ENCODE measurements at places on chromosomes 1 and 21.

- DNase-seq = no peak
Observed at GRCh38 chr1:176174108-176174507, 33.0 kb downstream of the COP1 start.

GRCh38 chr1:44604157-44604955 is 69.9 kb downstream of the TMEM53 start:
- DNase-seq = no peak

GRCh38 chr1:87335175-87335884 is 6.7 kb downstream of the LMO4 start:
- DNase-seq = peak; percentile 72

GRCh38 chr1:206788487-206789050 is 16.3 kb upstream of the IL10 start:
- no peak for DNase-seq

GRCh38 chr1:87126886-87127505 is 201.7 kb upstream of the LMO4 start:
- no peak for DNase-seq

- no peak for DNase-seq
Observed at GRCh38 chr1:79532555-79532954, 526.0 kb upstream of the ADGRL4 start.

DNA sequence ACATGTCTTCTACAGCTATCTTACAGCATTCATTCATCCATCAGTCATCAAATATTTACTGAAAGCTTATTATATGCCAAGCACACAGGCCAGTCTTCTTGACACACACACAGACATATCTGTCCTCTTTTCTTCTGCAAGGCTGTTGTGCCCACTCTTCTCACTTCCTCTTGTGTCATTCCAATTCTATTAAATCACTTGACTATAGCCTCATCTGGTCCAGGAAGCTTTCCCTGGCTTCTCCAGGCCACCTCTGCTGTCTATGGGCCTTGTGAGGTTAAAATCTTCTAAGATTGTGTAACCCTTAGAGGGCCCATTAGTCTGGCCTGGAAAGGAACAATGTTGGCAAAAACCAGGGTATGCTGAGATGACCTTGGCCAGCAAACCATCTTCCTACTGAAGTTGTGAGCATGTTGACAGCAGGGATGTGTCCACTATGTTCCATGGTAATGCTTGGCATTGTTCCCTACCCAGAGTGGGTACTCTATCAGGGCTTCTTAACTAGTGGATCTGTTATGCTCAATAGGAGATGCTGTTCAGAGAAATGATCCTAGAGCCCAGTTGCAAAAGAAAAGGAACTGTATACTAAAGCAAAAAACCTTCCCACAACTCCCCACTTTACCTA is 5.3 kb downstream of the TRAF3IP3 start:
- no peak for DNase-seq

- no peak for DNase-seq
Observed at GRCh38 chr1:173095632-173096031, 44.9 kb upstream of the TNFSF18 start.

DNA sequence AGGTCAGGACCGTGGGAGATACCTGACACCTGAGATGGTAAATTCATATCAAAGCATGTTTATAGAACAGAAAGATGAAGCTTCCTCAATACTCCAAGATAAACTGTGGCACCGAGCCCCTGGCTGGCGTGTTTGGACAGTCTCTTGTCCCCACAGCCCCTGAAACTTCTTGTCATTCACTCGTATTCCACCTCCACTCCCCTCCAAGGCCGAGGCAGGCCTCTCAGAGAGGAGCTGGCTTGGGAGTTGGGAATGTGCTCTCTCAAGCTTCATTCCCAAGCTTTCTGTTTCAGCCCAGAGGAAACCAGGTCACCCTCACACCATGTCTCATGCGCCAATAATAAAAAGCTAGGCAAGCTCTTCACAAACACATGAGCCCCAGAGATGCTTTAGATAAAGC is 86.1 kb downstream of the NPHP4 start:
- DNase-seq = no peak

- DNase-seq = peak; percentile 64
Observed at GRCh38 chr1:11501491-11501897, 22.5 kb downstream of the DISP3 start.
